ENCODE measurements at places on chromosomes 13 and 19.

- DNase-seq: no peak
These were observed 1189.6 kb downstream of the PCDH9 start for GRCh38 chr13:66040506-66040905.

DNA sequence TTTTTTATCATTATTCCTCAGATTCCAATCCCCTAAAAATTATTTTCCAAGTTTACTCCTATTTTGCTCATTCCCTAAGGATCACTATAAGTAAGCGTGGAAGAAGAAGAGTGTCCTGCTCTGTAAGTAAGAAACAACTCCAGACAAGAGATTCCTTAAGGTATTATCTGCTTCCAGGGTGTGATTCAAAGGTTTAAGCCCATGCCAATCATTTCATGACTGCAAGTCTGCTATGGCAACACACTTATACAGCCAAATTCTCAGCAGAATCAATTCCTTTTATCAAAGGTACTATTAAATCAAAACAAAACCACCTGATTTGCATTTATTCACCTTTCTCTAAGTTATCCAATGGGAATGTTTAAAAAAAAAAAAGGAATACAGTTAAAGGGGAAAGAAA lies 43.7 kb downstream of the FOXO1 start:
- no peak for DNase-seq

DNA sequence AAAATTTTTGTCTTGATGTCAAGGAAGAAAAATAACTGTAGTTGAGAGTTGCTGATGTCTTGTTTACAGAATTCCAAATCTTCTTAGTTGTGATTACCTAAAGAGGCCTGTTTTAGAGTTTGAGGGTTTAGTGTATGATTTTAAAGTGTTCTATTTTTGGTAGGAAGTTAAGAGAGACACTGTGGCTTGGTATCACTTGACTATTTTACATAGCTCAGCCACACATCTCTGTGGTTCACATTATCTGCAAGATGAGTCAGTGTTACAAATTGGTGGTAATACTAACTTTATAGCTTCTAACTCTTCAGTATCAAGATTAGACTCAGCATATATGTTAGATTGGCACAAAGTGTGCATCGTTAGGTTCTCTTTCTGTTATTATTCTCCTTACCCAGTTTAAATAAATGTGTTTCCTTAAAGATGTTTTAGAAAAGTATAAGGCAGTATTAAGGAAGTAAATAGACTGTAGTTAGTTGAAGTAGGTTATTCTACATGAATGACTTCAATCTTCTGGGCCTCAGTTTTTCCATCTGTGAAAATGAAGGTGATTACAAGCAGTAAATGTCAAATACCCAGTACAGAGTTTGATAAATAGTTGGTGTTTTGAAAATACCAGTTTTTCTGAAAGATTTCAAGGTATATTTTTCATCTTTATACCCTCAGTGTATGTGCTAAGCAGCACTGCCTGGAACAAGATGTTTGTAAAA lies 33.4 kb downstream of the COG6 start:
- DNase-seq: no peak

DNA sequence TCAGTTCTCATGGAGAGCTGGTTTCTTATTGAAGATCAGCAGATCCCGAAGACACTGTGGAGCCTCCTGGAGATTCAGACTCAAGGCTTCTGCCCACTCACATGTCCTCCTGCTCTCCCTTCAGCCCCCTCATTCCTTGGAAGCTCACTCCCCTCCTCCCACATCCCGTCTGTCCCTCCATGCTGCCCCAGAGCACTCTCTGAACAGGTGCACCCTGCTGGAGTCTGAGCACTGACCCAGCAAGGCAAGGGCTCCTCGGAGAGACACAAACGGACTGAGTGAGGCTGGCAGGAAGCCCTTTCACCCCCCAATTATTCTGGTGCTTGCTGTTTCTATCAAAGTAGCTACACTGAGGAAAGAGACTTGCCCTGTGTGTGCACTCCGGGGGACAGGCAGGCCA lies 374.0 kb downstream of the UQCRFS1 start:
- DNase-seq: no peak

- DNase-seq: no peak
These were observed 145.6 kb downstream of the TNFRSF19 start for GRCh38 chr13:23715762-23716235.

- DNase-seq: no peak
These were observed 13.3 kb downstream of the TTYH1 start for GRCh38 chr19:54428323-54429175.

DNA sequence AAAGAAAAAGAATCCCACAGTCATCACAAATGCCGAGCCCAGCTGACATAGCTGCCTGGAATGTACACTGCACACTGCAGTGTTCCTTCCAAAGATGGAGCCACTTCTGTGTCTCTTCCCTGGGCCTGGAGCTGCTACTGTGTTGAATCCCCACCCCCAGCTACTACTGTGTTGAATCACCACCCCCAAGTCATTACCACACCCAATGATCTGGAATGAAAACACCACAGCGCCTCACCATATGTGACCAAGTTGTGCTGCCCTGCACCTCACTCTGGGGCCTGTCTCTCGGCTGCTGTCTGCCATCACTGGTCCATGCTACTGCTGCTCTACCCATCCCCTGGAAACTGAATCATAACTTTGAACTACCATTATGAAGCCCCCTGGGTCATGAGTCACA lies 861.2 kb downstream of the UQCRFS1 start:
- DNase-seq: no peak

- peak; percentile 86 for DNase-seq
These were observed 15.4 kb upstream of the NOP53 start for GRCh38 chr19:47729799-47730520.

DNA sequence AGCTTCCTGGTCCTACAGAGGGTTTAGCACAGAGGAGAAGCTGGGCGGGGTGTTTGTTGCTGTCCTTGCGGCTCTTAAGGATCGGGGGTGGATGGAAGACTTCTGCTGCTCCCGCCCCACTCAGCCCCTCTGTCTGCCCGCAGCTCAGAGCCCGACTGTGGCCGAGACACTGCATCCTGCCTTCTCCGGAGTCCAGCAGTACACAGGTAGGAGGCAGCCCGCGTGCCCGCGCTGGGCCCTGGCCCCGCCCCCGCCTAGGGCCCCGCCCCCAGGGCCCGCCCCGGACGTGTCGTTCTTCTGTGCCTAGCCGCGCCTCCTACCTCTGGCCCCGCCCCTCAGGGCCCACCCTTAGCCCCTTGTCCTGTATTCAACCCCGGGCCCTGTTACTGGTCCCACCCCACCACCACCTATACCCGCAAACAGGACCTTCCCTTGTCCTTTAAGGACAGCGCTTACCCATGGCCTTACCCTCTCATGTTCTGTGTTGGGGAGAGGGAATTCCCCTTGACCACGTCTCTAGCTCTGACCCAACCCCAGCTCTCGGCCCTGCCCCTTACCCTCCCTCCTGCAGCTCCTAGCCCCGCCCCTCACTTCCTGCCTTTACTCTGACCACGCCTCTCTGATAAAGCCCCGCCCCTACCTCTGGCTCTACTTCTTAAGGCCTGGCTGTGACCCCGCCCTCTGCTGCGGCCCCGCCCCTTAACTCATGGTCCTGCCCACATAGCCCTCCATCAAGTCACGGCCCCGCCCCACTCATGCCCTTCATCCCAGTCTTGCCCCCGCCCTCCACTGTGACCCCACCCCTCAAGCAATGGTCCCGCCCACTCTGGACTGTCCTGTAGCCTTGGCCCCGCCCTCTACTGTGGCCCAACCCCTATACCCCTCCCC lies 60.5 kb downstream of the CELF5 start:
- DNase-seq: peak; percentile 46

DNA sequence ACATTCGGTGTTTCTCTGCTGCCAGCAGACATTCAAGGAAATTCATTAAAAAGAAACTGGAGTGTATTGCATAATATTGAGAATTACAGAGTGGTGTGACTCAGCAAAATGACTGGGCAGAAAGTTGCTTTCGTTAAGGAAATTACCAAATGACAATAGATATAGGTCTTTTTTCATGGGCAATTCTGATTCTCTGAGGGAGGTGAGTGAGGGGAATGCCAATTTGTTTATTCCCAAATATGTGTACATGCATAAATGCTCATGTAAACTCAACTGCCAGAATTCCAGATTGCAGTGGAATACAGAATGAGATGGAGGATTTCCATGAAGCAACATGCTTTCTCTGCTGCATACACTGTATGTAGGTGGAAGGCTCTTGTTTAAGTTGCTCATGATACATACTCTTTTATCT lies 1730.1 kb downstream of the SLITRK5 start:
- DNase-seq: no peak

- DNase-seq: no peak
These were observed 14.8 kb downstream of the KCTD12 start for GRCh38 chr13:76871432-76871831.

DNA sequence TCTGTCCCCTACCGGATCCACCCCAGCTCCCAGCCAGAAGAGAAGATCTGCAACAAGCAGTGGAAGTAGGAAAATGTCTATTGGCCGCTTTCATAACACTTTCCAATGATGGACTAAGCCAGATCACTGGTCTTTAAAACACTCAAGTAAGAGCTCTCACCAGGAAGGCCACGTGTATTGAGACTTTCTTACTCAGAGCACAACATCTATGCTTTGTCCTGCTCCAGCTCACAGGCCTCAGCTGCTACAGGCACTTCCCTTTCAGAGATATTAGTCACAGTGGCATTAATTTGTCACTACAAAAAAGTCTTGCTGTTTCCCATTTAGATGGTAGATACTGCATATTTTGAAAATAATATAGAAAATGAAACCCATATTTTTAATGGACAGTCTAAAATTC lies 164.2 kb downstream of the ABCC4 start:
- no peak for DNase-seq

- peak; percentile 53 for DNase-seq
These were observed 19.2 kb downstream of the RCN3 start for GRCh38 chr19:49546825-49547565.

- DNase-seq: no peak
These were observed 12.9 kb upstream of the PCCA start for GRCh38 chr13:100075700-100076587.

DNA sequence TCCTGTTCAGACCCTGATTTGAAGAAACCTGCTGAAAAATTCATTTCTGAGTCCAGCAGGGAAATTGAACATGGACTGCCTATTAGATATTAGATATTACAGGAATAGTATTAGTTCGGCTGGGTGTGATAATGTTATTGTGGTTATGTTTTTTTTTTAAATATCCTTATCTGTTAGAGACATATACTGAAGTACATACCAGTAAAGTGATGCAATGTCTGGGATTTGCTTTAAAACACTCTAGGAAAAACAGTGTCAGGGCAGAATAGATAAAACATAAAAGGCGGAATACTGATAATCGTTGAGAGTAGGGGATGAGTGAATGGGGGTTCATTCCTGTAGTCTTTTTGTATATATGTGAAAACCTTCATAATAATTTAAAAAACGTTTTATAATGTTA lies 28.7 kb upstream of the AMER2 start:
- no peak for DNase-seq

GRCh38 chr13:20182231-20182846 lies 10.4 kb downstream of the GJB2 start:
- no peak for DNase-seq

Data from Right ventricle myocardium superior (tissue), 1 donor.